ENCODE measurements at places on chromosomes 12 and 14.

DNA sequence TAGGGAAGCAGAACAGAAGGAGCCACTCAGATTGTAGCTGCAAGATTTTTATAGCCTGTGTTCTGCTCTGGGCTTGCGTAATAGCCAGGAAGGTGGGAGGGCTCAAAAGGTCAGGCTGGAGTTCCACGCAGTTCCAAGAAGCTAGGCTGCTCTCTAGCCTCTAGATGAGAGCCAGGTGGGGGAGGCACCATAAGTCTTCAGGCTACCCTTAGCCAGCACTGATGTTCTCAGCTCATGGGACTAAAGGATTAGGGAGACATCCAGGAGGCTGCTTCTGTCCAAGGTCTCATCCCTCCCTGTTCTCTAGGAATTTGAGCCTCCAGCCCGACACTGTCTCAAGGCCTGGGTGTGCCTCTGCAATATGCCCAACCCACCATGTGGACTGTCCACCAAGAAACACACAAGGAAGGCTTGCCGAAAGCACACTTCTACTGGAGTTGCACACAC lies 1.7 kb downstream of the LMBR1L start:
- DNase-seq, result no peak

GRCh38 chr12:28618171-28618570 lies 427.9 kb downstream of the CCDC91 start:
- no peak for DNase-seq

GRCh38 chr12:95629392-95629791 lies 78.1 kb upstream of the USP44 start:
- no peak for DNase-seq

DNA sequence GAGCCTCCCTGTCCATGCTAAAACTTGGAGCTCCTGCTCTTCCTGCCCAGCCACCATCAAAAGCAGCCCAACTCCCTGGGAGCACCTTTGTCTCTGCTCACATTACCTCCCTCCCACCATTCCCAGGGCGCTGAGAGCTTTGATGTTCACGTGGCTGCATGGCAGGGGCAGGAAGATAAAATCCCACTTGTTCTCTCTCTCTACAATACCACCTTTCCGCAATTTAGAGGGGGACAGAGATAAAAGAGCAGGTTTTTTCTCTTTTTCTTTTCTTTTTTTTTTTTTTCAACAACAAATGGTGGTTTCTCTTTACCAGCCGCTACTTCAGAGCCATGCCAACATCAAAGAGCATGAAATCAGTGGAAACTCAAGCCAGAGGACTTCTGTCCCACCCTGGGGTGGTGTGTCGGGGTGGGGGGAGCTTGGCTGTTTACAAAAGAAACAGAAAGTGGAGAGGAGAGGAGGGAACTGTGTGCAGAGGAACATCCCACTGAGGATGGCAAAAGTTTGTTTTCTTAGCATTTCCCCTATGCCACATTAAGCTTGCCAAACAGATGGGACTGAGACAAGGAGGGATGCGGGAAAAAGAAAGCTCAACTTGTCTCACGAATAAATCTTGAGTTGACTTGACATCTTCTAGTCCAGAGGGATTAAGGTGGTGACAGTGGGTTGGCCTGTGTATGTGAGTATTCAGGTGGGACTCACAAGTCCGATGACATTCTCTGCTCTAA lies 103.7 kb upstream of the NUDT4 start:
- DNase-seq, result no peak
